Right cardiac atrium (tissue), 5 donors: ENCODE measurements at places on chromosomes 12 and 14. TPM values are rescaled to one million over a fixed set of nuclear protein-coding genes. Genes with fewer than 3 reads are reported as not detected.

The LHX5 gene
- not detected for total RNA-seq

DNA sequence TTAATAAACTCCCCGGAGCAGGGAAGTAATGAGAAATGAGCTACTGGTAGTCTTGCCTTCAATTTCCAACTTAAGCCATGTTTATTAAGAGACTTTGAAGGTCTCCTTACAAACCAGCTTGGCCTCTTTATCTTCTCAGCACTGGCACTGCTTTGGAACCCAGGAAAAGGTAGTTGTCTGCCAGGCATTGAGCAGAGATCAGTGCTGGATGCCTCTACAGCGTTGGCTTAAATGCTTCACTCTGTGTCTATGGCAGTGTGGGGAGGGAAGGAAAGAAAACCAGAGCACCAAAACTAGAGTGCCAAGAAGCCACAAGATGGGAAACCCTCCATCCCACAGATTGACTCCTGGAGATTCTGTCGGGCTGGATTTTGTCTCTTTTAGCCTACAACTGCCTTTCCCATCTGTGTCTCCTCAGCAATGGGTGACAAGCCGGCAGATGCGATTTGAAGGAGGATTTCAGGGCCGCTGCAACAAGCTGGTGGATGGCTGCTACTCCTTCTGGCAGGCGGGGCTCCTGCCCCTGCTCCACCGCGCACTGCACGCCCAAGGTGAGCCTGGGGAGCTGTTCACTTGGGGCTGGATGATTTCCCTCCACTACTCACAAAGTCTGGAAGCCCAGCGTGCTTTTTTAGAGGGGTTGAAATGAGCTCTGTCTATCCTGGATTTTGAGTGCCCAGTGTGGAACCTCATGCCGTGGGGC, 57.3 kb downstream of the FNTB start:
- no peak for DNase-seq

- DNase-seq: no peak
These were observed 15.9 kb downstream of the HHIPL1 start for GRCh38 chr14:99660794-99661193.

GRCh38 chr14:104431351-104431928, 148.1 kb upstream of the C14orf180 start:
- peak; percentile 26 for DNase-seq
